ENCODE measurements at places on chromosomes 3 and 15.

DNA sequence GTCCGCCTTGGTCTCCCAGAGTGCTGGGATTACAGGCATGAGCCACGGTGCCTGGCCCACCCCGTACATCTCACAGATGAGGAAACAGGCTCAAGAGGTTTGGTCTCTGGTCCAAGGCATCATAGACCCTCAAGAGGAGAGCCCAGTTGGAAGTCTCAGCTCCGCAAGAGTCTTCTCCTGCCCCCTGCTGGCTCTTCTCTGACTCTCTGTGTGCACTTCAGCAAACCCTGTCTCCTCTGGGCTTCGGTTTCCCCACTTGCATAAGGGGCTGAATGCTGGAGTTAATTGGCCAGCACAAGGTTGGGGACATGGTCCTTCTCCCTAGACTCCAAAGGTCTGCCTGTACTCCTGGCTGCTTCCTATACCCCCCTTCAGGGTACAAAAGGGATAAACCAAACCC is 3.9 kb downstream of the MST1R start:
- no peak for DNase-seq

- DNase-seq, result no peak
Measured at GRCh38 chr15:42163947-42164550, 7.6 kb upstream of the PLA2G4F start.

DNA sequence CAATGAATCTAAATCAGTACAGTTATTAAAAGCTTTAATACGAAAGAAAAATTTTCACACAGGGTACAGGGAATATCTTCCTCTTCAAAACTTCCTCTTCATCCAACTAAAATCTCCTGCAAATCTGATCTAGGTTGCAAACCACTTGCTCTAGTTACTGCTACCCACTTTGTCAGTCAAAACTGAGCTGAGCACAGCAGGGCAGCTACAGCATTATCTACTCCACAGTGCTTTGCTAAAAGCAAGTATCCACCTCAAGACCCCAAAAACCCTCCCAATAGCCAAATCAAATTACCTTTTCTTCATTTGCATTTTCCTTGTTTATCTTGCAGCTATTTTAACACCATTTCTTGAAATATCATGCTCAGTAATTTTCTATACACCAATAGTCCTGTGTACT is 14.7 kb downstream of the ZNF280D start:
- DNase-seq, result no peak

DNA sequence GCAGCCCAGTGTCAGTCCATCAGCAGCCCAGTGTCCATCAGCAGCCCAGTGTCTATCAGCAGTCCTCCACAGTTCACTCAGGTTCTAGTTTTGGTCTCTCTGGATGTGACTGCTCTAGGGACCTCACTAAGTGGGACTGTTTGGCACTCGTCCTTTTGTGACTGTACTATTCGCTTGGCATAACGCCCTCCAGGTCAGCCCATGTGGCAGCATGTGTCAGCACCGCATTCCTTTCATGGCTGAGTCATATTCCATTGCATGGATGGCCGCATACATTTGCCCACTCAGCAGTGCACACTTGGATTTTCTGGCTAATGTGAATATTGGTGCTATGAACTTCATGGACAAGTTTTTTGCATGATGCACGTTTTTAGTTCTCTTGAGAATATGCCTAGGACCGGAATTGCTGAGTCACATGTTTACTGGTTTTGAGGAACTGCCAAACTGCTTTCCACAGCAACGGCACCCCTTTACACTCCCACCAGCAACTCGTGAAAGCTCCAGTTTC is 16.4 kb downstream of the CHST13 start:
- peak; percentile 32 for DNase-seq

GRCh38 chr3:30408105-30408557 is 198.3 kb upstream of the TGFBR2 start:
- no peak for DNase-seq

- no peak for DNase-seq
Measured at GRCh38 chr15:43939070-43939469, 112.3 kb downstream of the WDR76 start.

DNA sequence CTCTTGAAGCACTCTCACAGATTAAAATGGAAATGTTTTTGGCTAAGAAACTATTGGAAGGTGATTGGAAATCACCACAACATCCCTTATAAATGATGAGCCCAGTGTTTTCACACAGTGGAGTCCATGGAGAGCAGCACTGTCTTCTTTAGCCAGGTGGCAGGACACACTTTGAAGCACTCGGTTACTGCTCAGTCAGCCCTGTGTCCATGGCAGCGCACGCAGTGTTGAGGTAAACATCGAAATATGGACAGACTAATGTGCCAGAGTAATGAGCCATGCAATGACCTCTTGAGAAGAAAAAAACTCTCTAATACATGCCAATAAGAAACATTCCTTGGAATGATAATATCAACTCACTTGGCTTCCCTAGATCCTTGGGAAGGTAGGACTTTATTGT is 66.6 kb downstream of the TGFBR2 start:
- DNase-seq, result no peak

DNA sequence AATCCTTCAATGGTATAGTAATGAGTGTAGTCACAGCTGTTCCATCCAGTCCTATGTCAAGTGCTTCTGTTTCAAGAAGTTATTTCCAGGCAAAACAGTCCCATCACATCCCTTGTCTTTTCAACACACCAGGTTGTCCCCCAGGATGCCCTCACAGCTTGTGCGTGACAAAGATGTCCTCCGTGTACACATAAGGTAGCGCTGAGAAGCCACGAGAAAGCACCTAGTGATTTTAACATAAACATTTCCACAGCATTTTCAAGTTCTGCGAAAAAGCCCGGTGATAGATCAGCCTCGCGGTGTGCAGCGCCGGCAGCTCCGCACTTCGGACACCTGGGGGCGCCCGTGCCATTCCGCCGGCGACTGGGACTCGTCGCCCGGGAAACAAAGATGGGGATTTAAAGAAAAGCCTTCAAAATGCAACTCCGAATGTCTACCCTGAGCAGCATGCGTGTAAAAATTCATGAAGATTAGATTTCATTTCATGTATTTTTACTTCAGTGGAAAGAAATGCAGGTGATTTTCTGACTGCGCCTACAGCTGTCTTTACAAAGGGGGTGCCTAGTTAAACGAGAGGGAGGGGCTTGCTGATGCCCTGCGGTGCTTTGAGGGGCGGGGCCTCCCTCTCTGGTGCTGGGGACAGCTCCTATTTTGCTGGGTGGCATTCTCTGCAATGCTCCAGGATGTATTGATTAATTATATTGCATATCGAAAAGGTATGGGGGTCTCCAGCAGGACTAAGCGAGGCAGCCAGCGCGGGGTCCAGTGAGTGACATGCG is 49.9 kb downstream of the KY start:
- peak; percentile 88 for DNase-seq

GRCh38 chr3:134622806-134623365 is 27.9 kb downstream of the KY start:
- peak; percentile 26 for DNase-seq

DNA sequence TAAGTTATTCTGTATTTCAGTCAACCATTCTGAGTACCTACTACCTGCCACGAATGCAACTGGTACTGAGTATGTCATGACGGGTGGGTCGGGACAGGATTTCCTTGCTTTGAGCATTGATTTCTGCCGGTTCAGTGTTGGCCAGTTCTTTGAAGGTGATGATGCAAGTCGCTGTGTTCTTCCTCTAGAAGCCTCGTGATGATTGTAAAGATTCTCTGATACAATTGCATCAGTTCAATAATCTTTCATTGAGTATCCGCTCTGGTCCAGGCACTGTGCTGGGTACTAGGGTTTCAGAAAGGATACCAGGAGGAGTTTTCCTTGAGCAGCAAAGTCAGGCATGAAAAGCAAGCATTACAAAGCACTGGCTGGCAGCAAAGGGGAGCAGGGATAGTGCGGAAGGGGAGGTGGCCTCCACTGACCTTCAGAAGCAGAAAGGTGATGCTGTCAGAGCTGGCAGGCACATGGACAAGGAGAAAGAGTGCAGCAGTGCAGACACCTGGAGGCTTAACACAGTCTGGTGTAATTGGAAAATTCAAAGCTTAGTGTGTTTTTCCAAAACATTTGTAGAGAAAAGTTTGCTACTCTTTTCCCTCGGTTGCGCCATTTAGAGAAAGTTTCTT is 100.1 kb downstream of the RPL39L start:
- DNase-seq, result no peak

DNA sequence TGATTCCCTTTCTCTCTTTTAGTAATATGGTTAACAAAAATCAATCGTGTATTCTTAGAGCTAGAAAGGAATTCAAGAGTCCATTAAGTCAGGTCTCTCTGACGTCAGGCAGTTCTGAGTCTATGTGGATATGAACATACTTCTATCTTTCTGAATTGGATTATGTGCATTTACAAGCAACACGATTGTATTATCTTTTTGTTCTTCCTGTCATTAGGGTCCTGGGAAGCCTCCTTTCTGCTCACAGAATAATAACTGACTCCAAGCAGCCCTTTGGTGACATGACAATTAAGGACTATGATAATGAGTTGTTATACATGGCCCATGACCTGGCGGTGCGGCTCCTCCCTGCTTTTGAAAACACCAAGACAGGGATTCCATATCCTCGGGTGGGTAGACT is 14.0 kb downstream of the EDEM1 start:
- no peak for DNase-seq

DNA sequence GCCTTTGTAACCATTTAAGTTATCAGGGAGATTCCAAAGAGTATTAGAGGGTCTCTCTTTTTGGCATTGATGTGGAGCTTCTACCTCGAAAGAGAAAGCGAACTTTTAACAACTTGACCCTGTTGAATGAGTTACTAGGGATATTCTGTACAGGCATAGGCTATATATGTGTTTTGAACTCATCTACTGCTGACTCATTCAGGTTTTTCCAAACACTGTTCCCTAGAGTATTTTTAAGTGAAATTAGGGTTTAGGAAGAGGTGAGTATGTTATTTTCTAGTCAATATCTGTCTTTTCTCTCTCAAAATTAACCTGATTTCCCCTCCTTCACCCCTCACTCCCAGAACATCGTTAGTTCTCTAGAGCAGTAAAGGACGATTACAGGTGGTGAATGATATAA is 228.1 kb upstream of the C2CD4B start:
- no peak for DNase-seq

- no peak for DNase-seq
Measured at GRCh38 chr3:107765524-107765923, 242.8 kb downstream of the BBX start.

GRCh38 chr3:158097593-158098308 is 8.5 kb downstream of the SHOX2 start:
- DNase-seq, result peak; percentile 89

DNA sequence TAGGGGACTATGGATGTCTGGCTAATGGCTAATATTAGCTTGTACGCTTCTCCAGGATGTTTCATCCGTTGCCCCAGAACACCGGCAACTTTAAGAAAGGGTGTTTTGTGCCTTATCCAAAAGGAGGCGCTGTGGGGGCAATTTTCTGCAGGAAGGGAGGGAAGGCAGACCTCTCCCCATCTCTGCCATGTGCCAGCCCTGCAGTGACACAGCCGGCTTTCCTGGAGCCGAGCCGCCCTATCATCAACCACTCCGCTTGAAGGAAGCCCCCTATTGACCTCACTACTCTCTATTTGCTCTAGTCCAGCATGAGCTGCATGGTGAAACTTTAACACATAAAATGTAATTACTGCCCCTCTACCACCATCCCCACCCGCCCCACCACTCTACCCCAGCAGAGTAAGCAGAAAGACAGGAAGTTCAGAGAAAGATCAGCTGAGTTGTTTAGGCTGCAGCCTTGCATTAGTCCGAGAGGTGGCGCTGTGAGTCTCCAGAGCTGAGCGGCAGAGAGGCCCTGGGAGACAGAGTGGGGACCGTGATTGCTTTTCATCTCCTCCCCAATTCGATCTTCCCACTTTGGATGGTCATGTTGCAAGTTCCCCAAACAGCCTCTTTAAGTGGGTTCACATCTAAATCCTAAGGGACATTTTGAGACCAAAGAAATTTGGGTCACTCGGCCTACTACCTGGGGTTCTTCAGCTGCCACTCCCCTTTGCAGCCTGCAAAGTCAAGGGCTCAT is 24.5 kb upstream of the RAD18 start:
- DNase-seq, result peak; percentile 77

- no peak for DNase-seq
Measured at GRCh38 chr3:37367436-37367835, 193.1 kb upstream of the LRRFIP2 start.

DNA sequence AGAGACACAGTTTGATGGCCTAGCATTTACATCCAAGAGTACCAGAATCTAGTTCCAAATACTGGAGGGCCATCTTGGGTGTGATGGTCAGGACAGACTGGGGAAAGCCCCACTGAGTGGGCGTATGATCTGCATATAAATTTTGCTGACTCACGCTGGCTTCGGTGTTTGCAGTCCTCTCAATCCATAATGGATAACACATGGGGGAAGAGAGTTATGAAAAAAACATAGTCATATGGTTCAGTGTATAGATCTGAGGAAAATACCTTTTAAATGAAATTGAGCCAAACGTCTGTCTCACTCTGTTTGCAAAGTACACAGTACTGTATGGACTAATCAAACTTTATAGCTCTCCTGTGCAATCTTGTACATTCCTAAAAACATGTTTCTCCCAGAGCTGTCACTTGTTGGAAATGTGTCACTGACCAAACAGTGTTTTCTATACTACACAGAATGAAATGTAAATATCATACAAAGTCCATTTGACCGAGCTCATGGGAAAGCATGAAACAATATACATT is 125.3 kb upstream of the THBS1 start:
- DNase-seq, result no peak

DNA sequence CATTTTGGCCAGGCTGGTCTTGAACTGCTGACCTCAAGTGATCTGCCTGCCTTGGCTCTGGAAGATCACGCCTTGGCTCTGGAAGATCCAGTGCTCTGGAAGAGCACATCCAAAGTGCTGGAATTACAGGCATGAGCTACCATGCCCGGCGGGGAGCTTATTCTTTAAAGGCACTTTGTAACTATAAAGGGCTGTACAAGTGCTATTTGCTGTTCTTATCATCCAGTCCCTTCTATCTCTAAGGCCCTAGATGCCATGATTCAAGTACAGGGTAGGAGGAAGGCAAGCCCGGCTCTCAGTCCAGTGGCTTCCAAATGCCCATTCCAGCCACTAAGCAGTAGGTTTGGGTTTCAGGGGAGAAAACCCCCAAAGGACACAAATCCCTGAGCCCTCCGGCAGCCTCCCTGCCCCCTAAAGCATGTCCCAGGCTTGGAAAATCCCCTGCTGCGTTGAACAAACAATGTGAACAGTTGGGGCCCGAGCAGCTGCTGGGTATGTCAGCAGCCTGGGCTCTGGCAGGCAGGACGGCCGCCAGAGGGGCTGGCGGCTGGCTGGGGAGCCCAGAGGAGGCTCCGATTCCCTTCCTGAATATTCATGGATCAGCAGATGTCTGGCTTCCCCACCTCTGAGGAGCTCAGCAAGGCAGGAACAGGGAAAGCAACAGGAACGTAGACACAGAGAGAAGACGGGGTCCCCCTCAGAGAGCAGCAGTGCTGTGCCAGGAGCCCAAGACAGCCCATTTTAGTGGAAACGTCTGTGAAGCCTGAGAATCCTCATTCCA is 7.7 kb downstream of the IGDCC4 start:
- DNase-seq, result no peak

DNA sequence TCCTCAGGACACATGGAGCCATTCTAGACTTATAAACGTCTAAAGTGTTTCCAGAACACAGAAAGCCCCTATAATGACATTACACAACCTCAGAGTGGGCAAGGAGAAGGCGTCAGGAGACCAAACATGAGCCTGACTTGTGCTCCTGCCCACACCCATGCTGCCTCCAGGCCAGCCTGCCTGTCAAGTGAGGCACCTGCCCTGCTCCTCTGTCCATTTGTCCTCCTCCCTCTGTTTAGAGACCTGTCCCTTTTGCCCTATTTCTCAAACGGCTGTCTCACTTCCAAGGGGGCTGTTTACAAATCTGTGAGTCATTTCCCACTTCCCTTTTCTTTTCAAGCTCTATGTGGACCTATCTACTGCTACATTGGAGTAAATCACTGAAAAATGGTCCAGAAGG is 21.0 kb downstream of the ZDHHC3 start:
- no peak for DNase-seq

- DNase-seq, result no peak
Measured at GRCh38 chr3:153456833-153457545, 295.0 kb downstream of the RAP2B start.

All from mesothelial cell of epicardium (in vitro differentiated cells).